ENCODE measurements at places on chromosomes 3 and 15. TPM values are rescaled to one million over a fixed set of nuclear protein-coding genes. Genes with fewer than 3 reads are reported as not detected.

SYNPR gene
- not detected for polyA plus RNA-seq

HMG20A gene
- 34.2 TPM for polyA plus RNA-seq

BCHE gene
- not detected for polyA plus RNA-seq

LRRC58 gene
- 6.6 TPM for polyA plus RNA-seq

UBAP1L gene
- 0.26 TPM for polyA plus RNA-seq

MOBP gene
- polyA plus RNA-seq, result not detected

FAM3D gene
- not detected for polyA plus RNA-seq

ANKRD63 gene
- not detected for polyA plus RNA-seq

CMTM7 gene
- polyA plus RNA-seq, result 141 TPM

STARD5 gene
- 8.4 TPM for polyA plus RNA-seq

CFAP100 gene
- not detected for polyA plus RNA-seq

IL12A gene
- polyA plus RNA-seq, result 3.5 TPM

C3orf22 gene
- polyA plus RNA-seq, result not detected

CYP8B1 gene
- not detected for polyA plus RNA-seq

CYP1A1 gene
- polyA plus RNA-seq, result not detected

CKMT1A gene
- polyA plus RNA-seq, result not detected

PRR23B gene
- polyA plus RNA-seq, result not detected

KCNMB3 gene
- polyA plus RNA-seq, result 3.4 TPM

TICRR gene
- not detected for polyA plus RNA-seq

C3orf80 gene
- not detected for polyA plus RNA-seq

Measured in IgD-negative memory B cell (primary cell).